CD4-positive, alpha-beta T cell (primary cell): ENCODE measurements at places on chromosomes 3 and 15.

DNA sequence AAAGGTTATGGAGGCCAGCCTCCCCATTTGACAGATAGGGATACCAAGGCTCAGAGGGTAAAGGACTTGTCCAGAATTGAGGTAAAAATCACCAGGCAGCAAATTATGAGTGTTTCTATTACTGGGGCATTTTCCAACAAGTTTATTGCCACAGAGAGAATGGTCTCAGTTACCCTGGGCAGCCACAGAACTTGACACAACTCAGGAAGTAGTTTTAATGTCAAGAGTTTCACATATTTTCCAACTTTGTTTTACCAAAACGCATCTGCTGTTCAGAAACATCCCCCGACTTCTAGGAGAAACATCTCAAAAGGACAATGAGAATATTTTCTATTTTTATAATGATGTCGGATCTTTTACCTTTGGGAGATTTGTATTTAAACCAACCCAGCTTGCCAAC lies 107.5 kb upstream of the MRPS22 start:
- no peak overlapping the region for H3K4me3 ChIP-seq
- H3K36me3 ChIP-seq: no peaks in the 10 kb centered on the region
- H3K4me1 ChIP-seq: no peaks in the 10 kb centered on the region
- no peak for DNase-seq
- no peak overlapping the region for H3K27ac ChIP-seq
- H3K27me3 ChIP-seq: peaks cover 3% of the 10 kb centered on the region

- no peaks in the 10 kb centered on the region for H3K4me1 ChIP-seq
- H3K36me3 ChIP-seq: no peaks in the 10 kb centered on the region
- no peak overlapping the region for H3K27ac ChIP-seq
- H3K27me3 ChIP-seq: peaks cover 3% of the 10 kb centered on the region
Measured at GRCh38 chr3:190382082-190382481, 5.9 kb upstream of the CLDN16 start.

GRCh38 chr3:87350367-87351199 lies 74.2 kb upstream of the POU1F1 start:
- no peaks in the 10 kb centered on the region for H3K36me3 ChIP-seq
- no peaks in the 10 kb centered on the region for H3K4me1 ChIP-seq
- DNase-seq: no peak
- no peaks in the 10 kb centered on the region for H3K27me3 ChIP-seq

- H3K36me3 ChIP-seq: peaks cover 62% of the 10 kb centered on the region
- no peaks in the 10 kb centered on the region for H3K4me1 ChIP-seq
- H3K27ac ChIP-seq: no peak overlapping the region
- H3K27me3 ChIP-seq: no peaks in the 10 kb centered on the region
Measured at GRCh38 chr3:58104712-58105111, 96.5 kb downstream of the FLNB start.

DNA sequence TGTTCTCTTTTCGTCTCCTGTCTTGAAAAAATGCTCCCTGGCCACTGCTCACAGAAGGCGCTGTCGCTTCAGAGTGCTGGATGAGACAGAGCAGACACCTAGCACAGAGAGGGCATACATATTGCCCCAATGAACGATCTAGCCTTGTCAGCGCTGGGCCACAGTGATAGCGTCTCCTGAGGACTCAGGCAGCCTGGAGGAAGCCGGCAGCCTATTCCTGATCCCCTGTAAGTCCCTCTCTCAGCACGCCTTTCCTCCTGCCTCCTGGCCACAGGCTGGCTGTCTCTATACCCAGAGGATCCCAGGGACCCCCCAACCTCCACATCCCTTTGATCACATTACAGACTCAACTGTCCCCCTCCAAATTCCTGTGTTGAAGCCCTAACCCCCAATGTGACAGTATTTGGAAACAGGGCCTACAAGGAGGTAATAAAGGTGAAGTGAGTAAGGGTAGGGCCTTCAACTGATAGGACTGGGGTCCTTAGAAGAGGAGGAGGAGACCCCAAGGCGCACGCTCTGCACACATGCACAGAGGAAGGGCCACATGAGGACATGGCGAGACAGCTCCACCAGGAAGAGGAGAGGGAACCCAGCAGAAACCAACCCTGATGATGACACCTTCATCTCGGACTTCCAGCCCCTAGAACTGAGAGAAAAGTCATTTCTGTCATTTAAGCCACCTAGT lies 7.5 kb downstream of the PLA2G4F start:
- no peak for DNase-seq
- no peak overlapping the region for H3K4me3 ChIP-seq
- no peak overlapping the region for H3K27ac ChIP-seq
- H3K36me3 ChIP-seq: no peaks in the 10 kb centered on the region
- no peaks in the 10 kb centered on the region for H3K4me1 ChIP-seq
- no peaks in the 10 kb centered on the region for H3K27me3 ChIP-seq

DNA sequence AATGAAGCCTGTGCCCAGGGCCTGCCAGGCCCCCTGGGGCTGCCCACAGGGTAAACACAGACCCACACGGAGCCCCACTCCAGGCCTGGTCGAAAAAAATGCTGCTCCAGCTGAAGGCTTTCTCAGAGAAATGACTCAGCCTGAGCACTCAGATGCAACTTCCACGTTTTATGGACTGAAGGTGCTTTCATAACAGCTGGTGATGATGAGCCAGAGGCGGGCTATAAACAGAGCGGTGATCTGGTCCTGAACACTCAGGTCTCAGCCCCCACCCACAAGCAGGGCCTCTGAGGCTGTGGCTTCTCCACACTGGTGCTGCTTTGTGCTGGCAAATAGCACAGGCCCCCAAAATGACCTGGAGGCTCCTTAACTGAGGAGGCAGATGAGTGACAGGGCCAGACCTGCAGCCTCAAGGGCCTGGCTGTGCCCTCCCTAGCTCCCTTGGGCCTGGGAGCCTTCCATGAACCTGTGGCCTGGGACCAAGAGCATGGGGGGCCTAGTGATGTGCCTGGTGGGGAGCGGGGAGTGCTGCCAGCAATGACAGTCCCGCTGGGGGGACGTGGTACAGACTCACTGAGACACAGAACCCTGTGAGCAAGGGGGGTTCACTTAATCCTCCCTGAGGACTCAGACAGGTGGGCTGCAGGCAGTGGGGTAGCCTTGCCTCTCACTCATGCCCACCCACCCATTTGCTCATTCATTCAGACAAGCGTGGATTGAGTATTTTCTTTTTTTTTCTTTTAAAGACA lies 23.0 kb upstream of the FURIN start:
- no peaks in the 10 kb centered on the region for H3K36me3 ChIP-seq
- peaks cover 6% of the 10 kb centered on the region for H3K4me1 ChIP-seq
- no peaks in the 10 kb centered on the region for H3K27me3 ChIP-seq
- DNase-seq: no peak
- H3K4me3 ChIP-seq: no peak overlapping the region

- H3K27ac ChIP-seq: no peak overlapping the region
- peaks cover 7% of the 10 kb centered on the region for H3K27me3 ChIP-seq
- no peaks in the 10 kb centered on the region for H3K36me3 ChIP-seq
- peaks cover 6% of the 10 kb centered on the region for H3K4me1 ChIP-seq
- DNase-seq: no peak
Measured at GRCh38 chr3:193870376-193871219, 265.4 kb upstream of the HES1 start.

DNA sequence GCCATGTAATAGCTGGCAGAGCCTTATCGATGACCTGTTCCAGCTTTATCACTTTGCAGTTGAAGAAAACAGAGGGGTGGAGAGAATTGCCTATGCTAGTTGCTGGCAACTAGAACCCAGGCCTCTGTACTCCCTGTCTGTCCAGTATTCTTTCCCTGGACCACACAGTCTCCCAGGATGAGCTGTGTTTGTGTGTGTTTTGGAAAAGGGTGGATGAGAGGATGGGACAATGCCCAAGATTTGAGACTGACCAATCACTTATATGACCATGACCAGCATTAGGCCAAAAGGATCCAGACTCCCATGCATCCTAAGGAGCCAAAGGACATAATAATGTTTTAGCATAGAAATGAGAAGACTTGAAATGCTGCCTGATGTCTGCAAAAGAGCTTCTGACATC lies 102.6 kb downstream of the CD200R1L start:
- DNase-seq: no peak
- H3K4me3 ChIP-seq: no peak overlapping the region
- H3K27me3 ChIP-seq: no peaks in the 10 kb centered on the region
- peaks cover 21% of the 10 kb centered on the region for H3K4me1 ChIP-seq
- no peaks in the 10 kb centered on the region for H3K36me3 ChIP-seq

DNA sequence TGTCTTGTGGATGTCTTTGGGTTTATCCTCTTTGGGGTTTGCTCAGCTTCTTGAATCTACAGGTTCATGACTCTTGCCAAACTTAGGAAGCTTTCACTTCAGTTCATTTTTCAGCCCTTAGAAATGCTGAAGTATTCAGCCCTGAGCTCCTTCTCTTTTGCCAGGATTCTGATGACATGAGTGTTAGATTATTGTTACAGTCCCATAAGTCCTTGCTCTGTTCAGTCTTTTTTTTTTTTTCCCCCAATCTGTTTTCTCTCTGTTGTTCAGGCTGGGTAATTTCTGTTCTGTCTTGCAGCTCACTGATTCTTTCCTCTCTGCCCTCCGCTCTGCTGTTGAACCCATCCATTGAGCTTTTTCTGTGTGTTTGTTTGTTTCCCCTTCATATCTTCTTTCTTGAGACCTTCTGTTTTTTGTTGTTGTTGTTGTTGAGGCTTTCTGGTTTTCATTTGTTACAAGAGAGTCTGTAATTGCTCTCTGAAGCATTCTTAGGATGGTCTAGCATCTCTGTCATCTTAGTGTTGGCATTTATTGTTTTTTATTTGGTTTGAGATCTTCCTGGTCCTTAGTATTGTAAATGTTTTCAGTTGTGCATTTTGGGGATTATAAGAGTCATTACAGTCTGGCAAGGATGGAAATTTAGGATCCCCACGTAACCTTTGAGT lies 18.4 kb downstream of the LRCH3 start:
- no peak overlapping the region for H3K4me3 ChIP-seq
- H3K27ac ChIP-seq: no peak overlapping the region
- no peaks in the 10 kb centered on the region for H3K36me3 ChIP-seq
- H3K4me1 ChIP-seq: peaks cover 3% of the 10 kb centered on the region

DNA sequence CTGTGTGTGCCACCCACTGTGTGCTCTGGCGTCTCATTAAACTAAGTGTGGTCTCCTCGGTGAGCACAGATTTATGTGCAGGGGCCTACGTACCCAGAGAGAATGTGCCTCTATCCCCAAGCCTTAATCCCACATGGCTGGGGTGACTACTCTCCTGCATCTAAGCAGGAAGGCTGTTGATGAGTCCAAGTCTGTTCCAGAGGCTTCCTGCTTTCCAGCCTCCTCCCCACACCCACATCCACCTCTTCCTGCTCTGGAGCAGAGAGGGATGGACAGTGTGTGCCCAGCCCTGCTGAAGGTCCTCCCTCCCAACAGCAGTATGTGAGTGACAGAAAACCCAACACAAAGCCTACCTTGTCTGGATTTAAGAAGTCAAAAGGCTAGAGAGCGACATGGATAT lies 38.8 kb upstream of the BCL2L10 start:
- no peaks in the 10 kb centered on the region for H3K4me1 ChIP-seq
- H3K4me3 ChIP-seq: no peak overlapping the region
- peaks cover 79% of the 10 kb centered on the region for H3K36me3 ChIP-seq
- H3K27ac ChIP-seq: no peak overlapping the region
- DNase-seq: no peak

- no peak overlapping the region for H3K4me3 ChIP-seq
- no peak for DNase-seq
- H3K36me3 ChIP-seq: no peaks in the 10 kb centered on the region
- no peaks in the 10 kb centered on the region for H3K4me1 ChIP-seq
Measured at GRCh38 chr3:85148036-85148435, 189.2 kb downstream of the CADM2 start.

GRCh38 chr15:60017538-60018520 lies 13.7 kb downstream of the FOXB1 start:
- H3K36me3 ChIP-seq: no peaks in the 10 kb centered on the region
- H3K4me3 ChIP-seq: no peak overlapping the region
- no peak overlapping the region for H3K27ac ChIP-seq
- H3K4me1 ChIP-seq: peaks cover 10% of the 10 kb centered on the region
- DNase-seq: no peak

- H3K27ac ChIP-seq: no peak overlapping the region
- no peak for DNase-seq
- H3K36me3 ChIP-seq: no peaks in the 10 kb centered on the region
Measured at GRCh38 chr3:193190146-193190786, 50.8 kb upstream of the PLAAT1 start.

- H3K4me1 ChIP-seq: no peaks in the 10 kb centered on the region
- no peak overlapping the region for H3K27ac ChIP-seq
- H3K36me3 ChIP-seq: no peaks in the 10 kb centered on the region
- no peak for DNase-seq
Measured at GRCh38 chr3:105448338-105448982, 81.8 kb downstream of the ALCAM start.

DNA sequence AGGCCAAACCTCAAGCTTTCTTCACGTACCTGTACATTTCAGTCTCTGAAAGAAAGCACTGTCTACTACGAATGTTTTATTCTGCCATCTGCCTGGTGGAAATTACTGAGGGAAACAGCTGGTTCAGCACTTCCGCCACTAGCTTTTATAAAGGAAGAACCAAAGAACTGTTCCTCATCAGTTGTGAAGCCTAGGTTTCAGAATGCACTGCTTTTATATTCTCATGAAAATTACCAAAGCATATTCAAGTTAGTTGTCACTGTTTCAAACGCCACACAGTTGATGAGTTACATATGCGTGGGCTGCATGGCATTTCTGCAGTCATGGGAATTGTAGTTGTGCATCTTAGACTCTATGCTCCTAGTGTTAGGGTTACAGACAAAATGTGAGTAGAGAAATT lies 21.5 kb upstream of the ZBTB38 start:
- H3K4me1 ChIP-seq: no peaks in the 10 kb centered on the region
- no peaks in the 10 kb centered on the region for H3K27me3 ChIP-seq
- H3K27ac ChIP-seq: no peak overlapping the region
- H3K36me3 ChIP-seq: no peaks in the 10 kb centered on the region

GRCh38 chr3:103047640-103048039 lies 612.8 kb downstream of the ZPLD1 start:
- DNase-seq: no peak
- no peaks in the 10 kb centered on the region for H3K4me1 ChIP-seq
- no peaks in the 10 kb centered on the region for H3K36me3 ChIP-seq
- H3K27ac ChIP-seq: no peak overlapping the region
- no peaks in the 10 kb centered on the region for H3K27me3 ChIP-seq

DNA sequence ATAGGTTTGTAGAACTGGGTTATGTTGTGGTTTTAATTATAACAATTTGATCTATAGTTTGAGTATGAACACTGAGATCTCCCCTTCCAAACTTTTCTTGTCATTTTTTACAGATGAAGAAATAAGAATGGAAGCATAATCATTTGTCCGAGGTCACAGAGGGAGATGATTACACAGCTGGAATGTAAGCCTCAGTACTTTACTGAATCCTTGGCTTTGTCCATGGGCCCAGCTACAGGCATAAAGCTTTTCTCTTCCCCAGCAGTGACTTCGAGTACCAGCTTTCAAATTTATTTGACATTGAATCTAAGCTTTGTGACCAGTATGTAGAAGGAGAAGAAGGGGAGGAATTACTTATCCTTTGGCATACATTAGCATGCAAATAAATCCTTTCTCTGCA lies 80.9 kb upstream of the DCBLD2 start:
- H3K36me3 ChIP-seq: no peaks in the 10 kb centered on the region
- H3K4me1 ChIP-seq: no peaks in the 10 kb centered on the region
- H3K4me3 ChIP-seq: no peak overlapping the region
- DNase-seq: no peak

- H3K4me1 ChIP-seq: no peaks in the 10 kb centered on the region
- no peaks in the 10 kb centered on the region for H3K27me3 ChIP-seq
- H3K27ac ChIP-seq: no peak overlapping the region
- no peak overlapping the region for H3K4me3 ChIP-seq
- no peaks in the 10 kb centered on the region for H3K36me3 ChIP-seq
- no peak for DNase-seq
Measured at GRCh38 chr3:13506680-13507079, 26.6 kb downstream of the HDAC11 start.
